ENCODE measurements at places on chromosomes 3 and 15.

DNA sequence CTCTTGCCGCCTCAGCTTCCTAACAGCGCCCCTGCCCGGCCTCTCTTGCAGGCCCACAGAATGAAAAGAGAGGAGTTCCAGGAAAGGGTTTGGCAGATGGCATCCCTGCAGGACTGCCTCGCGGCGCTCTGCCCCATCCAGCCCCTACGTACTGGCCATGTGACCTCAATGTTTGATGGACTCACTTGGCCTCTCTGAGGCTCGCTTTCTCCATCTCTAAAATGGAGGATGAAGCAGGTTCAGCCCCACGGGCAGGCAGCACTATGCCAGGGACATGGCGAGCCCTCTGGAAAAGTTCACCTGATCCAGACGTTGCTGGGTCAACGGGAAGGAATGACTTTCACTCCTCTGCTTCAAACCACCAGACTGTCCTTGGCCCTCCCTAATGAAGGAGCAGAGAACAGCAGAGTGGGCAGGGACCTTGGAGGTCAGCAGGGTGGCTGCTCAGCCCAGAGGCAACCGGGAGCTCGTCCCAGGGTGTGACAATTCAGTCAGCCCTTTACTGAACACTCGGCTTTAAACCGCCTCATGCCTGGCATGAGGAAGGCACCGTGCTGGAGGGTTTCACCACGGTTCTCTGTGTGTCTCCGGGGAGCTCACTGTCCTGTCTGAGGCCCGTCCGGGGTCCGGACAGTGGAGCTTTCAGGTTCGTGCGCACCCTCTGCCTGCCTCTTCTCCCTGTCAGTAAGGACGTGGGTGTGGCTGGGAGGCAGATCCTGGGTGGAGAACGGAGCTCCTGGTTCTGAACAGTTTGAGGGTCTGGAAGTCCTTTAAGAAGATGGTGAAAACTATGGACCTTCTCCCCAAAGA is 101.3 kb downstream of the LINGO1 start:
- DNase-seq, result no peak

DNA sequence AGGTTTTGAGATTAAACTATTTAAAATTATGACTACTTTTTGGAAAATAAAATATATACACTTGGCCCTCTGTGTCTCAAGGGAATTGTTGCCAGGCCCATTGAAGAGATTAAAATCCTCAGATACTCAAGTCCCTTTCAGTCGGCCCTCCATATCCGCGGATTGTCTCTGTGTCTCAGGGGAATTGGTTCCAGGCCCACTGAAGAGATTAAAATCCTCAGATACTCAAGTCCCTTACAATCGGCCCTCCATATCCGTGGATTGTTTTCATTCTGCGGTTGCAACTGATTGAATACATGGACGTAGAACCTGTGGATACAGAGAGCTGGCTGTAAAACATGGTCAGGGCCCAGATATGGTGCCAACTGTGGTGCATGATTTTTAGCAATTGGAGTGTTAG is 15.7 kb upstream of the LRCH3 start:
- no peak for DNase-seq

DNA sequence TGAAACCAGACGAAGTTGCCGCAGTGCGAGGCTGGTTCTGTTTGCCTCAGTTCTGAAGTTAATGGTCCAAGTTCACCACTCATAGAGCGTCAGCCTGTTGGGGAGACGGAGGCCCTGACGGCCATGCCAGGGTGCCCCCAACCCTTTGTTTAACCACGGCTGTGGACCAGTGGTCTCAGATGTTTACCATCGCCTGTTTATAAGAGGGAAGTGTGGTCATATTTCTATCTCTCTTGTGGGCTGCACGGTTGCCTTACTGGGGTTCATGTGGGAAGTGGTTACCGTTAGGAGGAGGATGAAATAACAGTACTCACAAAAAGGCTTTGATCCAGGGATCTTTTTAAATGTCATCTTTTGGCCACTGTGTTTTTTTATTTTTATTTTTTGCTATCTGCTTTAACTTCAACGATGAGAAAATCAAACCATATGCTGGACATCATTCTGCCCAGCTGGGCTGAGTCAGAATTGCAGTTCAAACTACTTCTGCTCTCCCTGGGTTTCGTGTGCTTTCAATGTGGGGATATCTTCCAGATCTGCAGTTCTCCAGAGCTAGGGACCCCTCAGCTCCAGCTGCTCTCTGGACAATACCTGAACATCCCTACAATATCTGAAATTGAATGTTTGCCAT is 17.8 kb downstream of the SMAD3 start:
- DNase-seq, result peak; percentile 63

DNA sequence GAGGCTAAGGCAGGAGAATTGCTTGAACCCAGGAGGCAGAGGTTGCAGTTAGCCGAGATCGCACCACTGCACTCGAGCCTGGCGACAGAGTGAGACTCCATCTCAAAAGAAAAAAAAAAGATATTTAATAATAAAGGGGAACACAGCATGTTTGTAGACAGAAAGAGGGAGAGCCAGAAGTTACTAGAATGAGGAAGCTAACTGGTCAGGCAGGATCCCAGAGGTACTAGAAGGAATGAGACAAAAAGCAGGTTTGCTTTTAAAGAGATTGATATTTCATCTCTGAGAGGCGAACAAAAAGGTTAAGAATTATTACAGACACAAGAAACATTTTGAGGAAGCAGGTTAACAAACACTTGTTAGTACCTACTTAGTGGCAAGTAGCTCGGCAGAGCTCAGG is 9.2 kb downstream of the CD200R1 start:
- peak; percentile 31 for DNase-seq

DNA sequence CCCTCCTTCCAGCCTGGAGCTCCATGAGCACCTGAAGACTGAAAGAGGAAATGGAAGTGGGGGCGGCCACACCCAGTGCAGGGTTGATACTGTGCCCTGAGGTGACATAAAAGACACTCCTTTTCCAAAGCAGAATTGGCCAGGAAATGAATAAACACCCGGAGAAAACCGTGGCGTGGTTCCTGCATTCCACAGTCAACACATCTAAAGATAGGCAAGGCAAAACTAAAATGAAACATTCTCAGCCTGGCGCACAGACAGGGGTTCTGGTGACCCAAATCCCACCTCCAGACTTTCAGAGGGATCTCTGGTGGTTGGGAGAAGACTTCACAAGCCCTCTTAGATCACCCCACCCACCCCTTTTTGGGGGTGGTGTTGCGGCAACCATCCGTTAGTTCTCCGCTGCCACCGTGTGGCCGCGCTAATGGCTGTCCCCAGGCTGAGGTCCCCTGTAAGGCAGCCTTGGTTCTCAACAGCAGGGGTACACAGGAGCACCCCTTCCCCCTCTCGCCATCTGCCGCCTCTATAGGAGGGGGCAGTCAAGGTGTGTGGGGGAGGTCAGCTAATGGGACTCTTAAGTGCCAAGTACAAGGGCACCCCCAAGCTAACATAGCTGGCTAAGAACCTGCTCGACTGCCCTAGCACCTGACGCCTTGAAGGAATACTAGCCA is 2.5 kb upstream of the MST1R start:
- peak; percentile 21 for DNase-seq

DNA sequence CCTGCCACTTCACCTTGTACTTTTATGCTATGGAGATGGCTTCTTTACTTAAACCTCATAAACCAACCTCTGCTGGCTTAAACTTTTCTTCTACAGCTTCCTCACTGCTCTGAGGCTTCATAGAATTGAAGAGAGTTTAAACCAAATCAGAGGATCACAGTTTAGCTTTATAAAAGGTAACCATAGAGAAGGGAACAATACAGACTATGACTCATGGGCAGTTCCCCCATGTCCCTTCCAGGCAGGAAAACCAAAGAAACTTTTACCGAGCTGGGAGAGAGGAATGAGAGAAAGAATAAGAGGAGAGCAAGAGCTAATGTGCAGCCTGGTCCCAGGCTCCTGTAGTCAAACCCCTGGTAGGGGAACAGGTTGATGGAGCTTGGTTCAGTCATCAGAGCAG is 53.9 kb upstream of the NEDD4 start:
- no peak for DNase-seq

GRCh38 chr15:71048913-71049675 is 66.2 kb upstream of the THSD4 start:
- DNase-seq, result no peak

Data from MV-4-11 (cell line).